T-helper 1 cell (primary cell): ENCODE measurements at places on chromosomes 12 and 14.
A peak's percentile ranks its signal among the peaks of the same experiment; 100 is the strongest.

GRCh38 chr14:102187044-102187443 lies 47.3 kb downstream of the WDR20 start:
- DNase-seq: no peak

DNA sequence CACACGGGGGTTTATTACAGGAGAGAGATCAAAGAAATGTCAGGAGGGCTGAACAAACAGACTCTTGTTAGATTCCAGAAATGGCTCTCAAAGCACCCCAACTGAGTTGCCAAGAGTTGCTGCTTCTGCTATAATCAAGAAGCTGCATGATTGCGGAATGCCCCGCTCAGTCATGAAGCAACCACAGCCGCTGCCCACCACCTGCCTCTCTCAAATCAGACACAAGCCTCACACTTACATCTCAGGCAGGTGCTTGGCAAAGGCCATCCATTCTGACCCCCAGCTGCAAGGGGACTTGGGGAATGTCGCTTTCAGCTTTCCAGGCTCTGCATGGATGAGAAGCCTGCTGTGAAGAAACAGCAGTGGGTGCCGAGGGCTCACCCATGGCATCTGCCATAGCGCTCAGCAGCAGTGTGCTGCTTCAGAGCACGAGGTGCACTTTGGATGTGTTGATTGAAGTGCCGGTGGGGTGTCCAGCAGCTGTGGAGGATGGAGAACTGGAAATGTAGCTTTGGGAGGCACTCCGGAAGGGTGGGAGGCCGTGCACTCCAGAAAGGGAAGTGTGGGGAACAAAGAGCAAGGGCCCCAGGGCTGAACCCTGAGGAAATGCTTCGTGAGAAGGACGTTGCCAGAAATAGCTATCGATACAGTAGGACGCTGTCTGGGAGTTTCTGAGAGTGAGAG lies 37.7 kb downstream of the LRRC74A start:
- no peak for DNase-seq

GRCh38 chr14:61587081-61587713 lies 108.1 kb upstream of the HIF1A start:
- no peak for DNase-seq

- no peak for DNase-seq
Observed at GRCh38 chr14:88064841-88065240, 59.9 kb downstream of the GPR65 start.

DNA sequence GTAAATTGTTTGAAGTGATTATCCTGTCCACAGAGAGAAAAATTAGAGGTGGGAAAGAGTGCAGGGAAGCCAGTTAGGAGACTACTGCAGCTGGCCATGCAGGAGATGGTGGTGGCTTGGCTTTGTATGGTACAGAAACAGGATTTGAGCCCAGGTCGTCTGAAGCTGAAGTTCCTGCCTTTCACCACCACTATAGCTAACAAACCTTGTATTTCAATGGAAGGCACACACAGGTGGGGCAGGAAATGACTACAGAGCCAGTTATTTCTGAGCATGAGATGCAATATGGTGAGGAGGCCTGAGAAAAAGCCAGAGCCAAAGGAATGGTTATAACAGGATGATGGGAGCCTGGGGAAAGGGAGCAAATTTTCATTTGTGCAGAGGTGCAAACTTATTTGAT lies 103.9 kb downstream of the BTG1 start:
- DNase-seq: no peak

DNA sequence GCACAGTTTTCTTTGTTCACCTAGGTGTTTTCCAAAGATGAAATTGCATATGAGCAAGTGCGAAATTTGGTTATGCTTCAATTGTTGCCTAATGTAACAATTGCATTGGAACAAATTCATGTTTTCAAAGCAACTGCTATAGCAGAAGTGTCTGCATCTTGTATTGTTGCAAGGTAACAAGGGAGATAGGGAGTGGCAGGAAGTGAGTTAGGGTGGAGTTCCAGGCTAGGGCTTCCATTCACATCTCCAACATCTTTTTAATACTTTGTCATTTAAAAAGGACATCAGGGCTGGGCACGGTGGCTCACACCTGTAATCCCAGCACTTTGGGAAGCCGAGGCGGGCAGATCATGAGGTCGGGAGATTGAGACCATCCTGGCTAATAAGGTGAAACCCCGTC lies 312.3 kb upstream of the E2F7 start:
- no peak for DNase-seq

DNA sequence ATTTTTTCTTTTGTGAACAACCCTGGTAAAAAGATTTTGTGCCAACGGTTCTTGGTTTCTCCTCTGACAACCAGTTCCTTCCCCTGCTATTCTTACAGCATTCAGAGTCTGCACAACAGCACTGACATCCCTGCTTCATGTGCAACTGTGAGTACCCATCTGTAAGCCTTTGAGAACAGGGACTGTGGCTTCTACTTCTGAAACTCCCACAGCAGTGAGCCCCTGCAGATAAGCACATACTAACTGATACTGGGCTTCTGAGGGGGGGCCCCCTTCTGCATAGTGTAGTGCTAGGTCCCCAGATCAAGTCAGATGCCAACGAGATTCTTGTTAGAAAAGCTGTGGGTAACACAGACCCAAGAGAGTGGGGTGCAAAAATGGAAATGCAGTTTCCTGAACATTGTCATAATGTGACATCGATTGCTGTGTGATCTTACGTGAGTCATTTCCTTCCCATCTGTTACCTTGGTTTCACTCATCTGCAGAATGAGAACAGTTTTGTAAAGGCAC lies 11.1 kb upstream of the NINJ2 start:
- peak; percentile 18 for DNase-seq

- no peak for DNase-seq
Observed at GRCh38 chr12:26748741-26749431, 84.1 kb downstream of the ITPR2 start.

DNA sequence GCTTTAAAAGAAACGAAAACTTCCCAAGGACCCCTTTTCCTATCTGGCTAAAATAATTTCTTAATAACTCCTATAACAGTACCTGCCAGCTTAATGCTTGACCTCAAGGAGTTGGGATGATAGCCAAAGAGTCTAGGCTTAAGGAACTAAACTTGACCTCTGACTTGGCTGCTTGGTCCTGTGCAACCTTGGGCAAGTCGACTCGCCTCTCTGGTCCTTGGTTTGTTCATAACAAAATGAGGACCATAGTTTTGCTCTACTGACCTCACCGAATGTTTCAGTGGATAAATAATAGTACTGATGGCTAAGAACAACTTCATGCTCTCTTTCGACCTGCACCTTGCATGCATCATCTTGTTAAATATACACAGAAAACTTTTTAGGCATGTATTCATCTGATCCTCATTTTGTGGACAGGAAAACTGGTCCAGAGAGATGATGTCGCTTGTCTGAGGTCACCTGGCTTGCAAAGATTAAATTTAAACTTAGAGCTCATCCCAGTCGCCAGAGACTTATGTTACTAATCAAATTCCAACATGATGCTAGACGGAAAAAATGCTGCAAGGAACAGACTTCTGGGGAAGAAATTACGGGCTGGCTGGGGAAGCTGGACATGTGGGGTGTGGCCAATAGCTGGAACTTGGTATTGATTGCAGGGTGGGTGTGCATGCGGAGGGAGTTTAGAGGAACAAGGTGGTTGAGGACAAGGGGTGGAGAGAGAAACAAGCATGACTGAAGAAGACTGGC lies 38.0 kb upstream of the WSCD2 start:
- DNase-seq: no peak

- no peak for DNase-seq
Observed at GRCh38 chr14:50800032-50800431, 30.9 kb downstream of the NIN start.

- no peak for DNase-seq
Observed at GRCh38 chr12:30385706-30386105, 310.0 kb downstream of the IPO8 start.

DNA sequence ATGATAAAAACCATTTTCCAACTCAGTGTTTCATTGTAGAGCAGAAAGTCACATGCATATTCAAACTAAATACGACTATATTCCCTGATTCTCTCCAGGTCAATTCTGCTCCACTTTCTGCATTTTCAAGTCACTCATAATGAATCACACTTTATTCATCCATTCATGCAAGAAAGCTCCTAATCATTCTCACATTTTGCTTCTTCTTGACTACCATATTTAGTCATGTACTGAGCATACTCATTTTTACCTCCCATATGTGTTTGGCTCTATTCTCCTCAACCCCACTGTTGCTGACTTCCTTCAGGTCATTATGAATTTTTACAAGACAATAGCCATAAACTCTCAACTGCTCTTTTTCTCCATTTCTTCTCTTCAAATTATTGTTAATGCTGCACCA lies 43.4 kb upstream of the PIK3C2G start:
- DNase-seq: no peak
